NCI-H1092 (cell line): ENCODE measurements at places on chromosomes 16 and 17.

DNA sequence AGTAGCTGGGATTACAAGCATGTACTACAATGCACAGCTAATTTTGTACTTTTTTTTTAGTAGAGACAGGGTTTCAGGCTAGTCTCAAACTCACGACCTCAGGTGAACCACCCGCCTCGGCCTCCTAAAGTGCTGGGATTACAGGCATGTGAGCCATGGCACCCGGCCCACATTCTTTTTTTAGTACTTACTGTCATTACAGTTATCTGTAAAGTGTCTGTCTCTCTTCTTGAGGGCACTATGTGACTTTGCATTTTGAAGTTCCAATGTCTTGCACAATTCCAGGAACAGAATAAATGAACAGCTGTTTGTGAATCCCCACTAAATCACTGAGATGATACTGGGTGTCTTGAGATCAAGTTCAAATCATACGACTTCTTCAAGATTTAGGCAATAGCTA is 1540.3 kb downstream of the CDH11 start:
- DNase-seq: no peak

GRCh38 chr16:72856797-72857196 is 191.1 kb downstream of the ZFHX3 start:
- peak; percentile 15 for DNase-seq

DNA sequence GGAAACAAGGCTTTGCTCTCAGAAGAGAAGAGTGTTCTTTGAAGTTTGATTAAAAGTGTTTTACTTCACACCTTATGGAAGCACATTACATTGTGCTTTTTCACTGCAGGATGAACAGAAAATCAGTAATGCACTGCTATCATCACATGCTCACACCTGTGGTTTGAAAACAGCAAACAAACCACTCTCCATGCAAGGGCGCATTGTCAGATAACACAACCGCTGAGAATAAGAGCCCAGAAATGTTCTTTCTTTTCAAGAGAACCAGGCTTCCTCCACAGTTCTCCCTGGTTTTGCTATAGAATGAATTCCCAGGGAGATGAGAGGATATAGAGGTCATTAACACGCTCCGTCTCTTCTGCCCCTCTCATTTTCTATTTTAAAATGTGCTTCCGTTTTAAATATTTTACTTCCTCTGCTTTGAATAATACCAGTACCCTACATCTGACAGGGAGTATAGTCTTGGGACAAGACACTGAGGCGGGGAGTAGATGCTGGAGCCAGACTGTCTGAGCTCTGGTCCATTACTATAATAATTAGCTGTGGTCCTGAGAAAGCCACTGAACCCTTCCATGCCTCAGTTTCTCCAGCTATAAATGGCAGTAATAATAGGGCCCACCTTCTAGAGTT is 71.6 kb downstream of the CDK5R1 start:
- DNase-seq: no peak

DNA sequence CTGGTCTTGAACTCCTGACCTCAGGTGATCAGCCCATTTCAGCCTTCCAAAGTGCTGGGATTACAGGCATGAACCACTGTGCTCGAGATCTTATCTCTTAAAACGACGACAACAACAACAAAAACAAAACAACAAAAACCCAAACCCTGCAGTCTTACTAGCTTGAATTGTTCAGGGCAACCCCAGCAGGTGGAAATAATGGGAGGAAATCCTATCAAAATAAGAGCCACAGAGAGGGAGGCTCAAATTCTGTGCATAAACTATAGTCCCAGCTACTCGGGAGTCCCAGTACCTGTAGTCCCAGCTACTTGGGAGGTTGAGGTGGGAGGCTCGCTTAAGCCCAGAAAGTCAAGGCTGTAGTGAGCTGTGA is 16.5 kb upstream of the ATP6V0A1 start:
- no peak for DNase-seq

DNA sequence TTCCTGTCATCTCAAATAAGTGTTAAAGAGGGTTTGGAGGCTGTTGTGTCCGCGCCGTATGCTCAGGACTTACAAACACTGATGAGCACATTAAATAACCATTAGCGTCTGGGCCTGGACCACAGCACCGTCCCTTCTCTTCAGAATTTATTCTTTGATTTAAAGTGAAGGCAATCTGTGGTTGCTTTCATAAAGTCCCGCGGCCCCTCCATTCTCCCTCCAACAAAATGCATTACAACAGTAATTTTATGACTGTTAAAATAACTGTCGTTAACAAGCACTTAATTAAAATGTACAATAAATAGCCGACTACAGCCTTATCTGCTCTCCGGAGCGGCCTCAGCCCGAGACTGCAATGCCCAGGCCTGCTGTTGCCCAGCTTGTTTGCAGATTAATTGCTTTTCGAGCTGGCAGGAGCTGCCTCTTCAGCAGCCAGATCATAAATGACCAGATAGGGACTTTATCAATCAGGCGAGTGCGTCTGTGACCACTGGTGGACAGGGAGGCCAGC is 30.6 kb upstream of the IRX3 start:
- DNase-seq: no peak

- no peak for DNase-seq
These were observed 11.5 kb upstream of the IGF2BP1 start for GRCh38 chr17:48985436-48986245.
